Common myeloid progenitor, CD34-positive (primary cell): ENCODE measurements at places on chromosomes 11 and 22.

GRCh38 chr11:102926961-102927623 is 28.4 kb downstream of the MMP13 start:
- DNase-seq = no peak
- no peak overlapping the region for H3K4me3 ChIP-seq
- H3K27me3 ChIP-seq = no peaks in the 10 kb centered on the region
- H3K27ac ChIP-seq = no peak overlapping the region

GRCh38 chr11:108929241-108929640 is 264.4 kb downstream of the DDX10 start:
- no peak for DNase-seq
- no peak overlapping the region for H3K4me3 ChIP-seq
- H3K36me3 ChIP-seq = no peaks in the 10 kb centered on the region
- no peak overlapping the region for H3K27ac ChIP-seq
- no peaks in the 10 kb centered on the region for H3K4me1 ChIP-seq

DNA sequence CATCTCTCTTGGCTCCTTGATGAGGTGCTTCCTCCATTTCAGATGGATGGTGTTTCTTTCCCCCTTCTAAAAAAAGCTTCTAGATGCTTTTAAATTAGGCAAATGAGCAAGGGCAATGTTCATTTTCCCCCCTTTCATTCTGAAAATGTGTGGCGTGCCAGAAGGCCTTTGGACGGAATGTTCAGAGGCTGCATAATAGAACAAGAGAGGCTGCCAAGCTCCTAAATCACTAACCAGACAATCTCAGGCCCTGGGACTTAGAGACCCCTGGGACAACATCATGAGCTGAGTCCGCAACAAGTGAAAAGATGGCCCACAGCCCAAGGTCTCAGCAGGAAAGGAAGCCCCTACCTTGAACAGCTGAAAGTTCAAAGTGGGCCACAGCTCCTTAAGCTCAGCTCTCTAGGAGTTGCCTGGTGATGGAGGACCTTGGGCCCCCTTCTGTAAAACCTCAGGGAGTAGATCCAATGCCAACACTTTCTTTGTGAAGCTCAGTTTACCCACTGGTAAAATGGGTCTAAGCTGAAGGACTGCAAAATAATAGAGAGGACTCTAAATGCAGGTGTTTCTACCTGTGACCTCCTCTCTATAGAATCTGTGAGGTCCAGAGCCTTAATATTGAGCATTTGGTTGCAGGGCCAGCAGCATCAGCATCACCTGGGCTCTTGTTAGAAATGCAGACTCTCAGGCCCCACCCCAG is 144.0 kb downstream of the FBXO7 start:
- no peaks in the 10 kb centered on the region for H3K36me3 ChIP-seq
- no peak for DNase-seq
- no peak overlapping the region for H3K4me3 ChIP-seq
- no peaks in the 10 kb centered on the region for H3K27me3 ChIP-seq

DNA sequence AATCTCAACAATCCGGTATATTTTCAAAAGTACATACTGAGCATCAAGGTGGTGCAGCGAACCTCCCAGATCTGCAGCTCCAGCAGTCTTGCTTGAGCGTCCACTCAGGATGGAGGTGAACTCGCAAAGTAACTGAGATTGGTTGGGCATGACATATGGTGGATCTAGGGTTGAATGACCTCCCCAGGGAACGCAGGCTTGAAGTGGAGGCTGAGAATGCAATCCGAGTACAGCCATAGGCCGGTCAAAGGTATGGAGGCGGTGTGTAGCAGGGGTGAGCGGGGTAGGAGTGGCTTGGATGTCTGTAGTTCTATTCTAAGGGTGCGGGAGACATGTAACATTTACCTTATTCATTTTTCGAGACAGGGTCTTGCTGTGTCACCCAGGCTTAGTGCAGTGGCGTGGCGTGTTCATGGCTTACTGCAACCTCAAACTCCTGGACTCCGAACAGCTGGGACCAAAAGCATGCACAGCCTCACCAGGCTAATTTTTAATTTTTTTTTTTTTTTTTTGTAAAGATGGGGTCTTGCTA is 631 bp upstream of the C22orf39 start:
- H3K27me3 ChIP-seq = no peaks in the 10 kb centered on the region
- H3K4me1 ChIP-seq = peaks cover 17% of the 10 kb centered on the region
- H3K36me3 ChIP-seq = peaks cover 3% of the 10 kb centered on the region

GRCh38 chr11:3353066-3353465 is 25.9 kb downstream of the ZNF195 start:
- H3K4me1 ChIP-seq = no peaks in the 10 kb centered on the region
- H3K4me3 ChIP-seq = no peak overlapping the region
- DNase-seq = no peak
- H3K36me3 ChIP-seq = peaks cover 10% of the 10 kb centered on the region
- no peak overlapping the region for H3K27ac ChIP-seq

DNA sequence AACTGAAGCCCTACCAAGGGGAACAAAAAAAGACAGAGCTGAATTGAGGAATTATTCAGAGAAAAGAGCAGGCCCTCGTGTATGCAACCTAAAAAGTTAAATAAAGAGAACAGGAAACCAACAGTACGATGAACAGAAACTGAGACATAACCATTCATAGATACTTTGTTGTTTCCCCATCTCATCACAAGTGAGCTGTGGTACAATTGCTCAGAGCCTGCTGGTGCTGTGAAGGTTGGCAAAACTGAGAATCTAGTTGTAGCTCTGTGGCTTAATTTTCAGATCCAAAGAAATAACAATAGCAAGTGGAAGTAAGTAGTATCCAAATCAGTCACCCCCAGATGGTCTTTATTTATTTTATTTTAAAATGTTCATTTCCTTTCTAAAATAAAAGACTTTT is 37.7 kb upstream of the BLID start:
- peaks cover 3% of the 10 kb centered on the region for H3K4me1 ChIP-seq
- H3K4me3 ChIP-seq = no peak overlapping the region
- no peak for DNase-seq
- no peaks in the 10 kb centered on the region for H3K36me3 ChIP-seq
- no peaks in the 10 kb centered on the region for H3K27me3 ChIP-seq
- no peak overlapping the region for H3K27ac ChIP-seq

DNA sequence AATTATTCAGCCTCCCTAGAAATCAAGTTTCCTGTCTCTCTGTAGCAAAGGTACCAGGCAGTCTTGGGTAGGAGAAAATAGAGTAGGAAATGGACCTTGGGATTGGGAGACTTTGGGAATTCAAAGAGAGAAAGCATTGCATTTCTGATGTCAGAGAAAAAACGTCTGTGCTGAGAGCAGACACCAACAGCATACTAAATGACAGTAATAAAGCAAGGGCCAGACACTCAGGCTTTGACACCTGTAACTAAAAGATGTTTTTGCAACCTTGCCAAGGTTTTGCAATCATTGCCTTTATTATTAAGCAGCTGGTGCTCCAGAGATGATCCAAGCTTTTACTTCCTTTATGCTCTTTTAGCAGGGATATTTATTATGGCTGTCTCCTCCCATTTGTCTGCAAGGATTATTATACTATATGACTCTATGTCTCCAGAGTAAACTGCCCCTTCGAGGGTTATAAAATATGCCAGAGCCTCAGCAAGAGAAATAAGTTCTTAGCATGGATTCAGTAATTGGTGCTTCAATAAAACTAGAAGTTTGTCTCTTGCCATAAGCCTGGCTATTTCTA is 85.2 kb upstream of the GRAMD1B start:
- H3K4me3 ChIP-seq = no peak overlapping the region
- no peak for DNase-seq
- no peaks in the 10 kb centered on the region for H3K4me1 ChIP-seq
- no peaks in the 10 kb centered on the region for H3K36me3 ChIP-seq

GRCh38 chr11:105612771-105613170 is 2.9 kb downstream of the GRIA4 start:
- H3K36me3 ChIP-seq = no peaks in the 10 kb centered on the region
- peaks cover 42% of the 10 kb centered on the region for H3K27me3 ChIP-seq
- H3K27ac ChIP-seq = no peak overlapping the region
- peaks cover 21% of the 10 kb centered on the region for H3K4me1 ChIP-seq

GRCh38 chr11:85672105-85672902 is 7.4 kb upstream of the CREBZF start:
- H3K4me1 ChIP-seq = no peaks in the 10 kb centered on the region
- no peak overlapping the region for H3K4me3 ChIP-seq
- no peaks in the 10 kb centered on the region for H3K36me3 ChIP-seq
- H3K27ac ChIP-seq = no peak overlapping the region
- DNase-seq = no peak
- no peaks in the 10 kb centered on the region for H3K27me3 ChIP-seq

DNA sequence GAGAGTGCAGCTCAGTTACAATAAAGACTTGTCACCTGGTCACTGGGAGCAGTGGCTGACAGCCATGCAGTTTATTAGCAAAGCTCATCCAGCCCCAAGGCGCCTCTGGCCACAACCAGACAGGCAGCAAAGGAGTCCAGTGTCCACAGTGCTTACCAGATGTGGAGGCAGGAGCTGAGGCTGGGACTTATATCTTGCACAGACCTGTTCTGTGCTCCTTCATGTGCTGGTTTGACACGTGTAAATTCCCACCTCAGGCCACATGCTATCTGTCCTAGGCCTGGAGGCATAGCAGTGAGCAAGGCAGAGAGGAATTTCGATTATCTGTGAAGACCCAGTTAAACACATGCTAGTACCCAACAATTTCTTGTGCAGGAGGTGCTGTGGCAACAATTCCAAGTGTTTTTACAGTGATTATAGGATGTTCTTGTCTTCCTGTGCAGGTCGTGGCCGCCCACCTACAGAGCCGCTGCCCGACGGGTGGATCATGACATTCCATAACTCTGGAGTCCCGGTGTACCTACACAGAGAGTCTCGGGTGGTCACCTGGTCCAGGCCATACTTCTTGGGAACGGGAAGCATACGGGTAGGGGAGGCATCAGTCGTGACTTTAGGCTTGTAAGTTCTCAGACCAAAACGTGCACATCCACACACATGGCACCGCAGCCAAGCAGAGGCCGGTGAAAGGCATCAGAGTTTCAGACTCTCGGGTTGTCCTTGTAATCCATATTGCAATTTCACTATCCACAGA is 9.4 kb downstream of the DGCR8 start:
- H3K4me3 ChIP-seq = no peak overlapping the region
- peaks cover 62% of the 10 kb centered on the region for H3K36me3 ChIP-seq

DNA sequence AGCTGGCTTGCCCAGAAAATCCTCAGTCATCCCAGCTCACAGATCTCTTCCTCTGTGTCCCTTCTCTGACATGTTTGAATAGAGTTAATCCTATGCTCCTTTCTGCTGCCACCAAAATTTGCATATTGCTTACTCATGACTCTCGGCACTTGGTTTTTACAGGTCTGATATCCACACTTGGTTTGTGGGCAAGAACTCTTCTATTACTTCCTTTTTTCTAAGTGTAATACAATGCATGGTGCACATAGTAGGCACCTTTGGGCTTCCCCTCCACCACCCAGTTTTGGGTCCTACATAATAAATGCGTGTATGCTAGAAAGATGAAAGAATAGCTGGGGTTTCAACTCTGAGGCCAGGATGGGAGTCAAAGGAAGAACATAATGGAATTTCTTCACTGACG is 69.7 kb upstream of the GRK3 start:
- peaks cover 4% of the 10 kb centered on the region for H3K27me3 ChIP-seq
- peak; percentile 93 for DNase-seq
- H3K36me3 ChIP-seq = peaks cover 2% of the 10 kb centered on the region
- H3K4me1 ChIP-seq = peaks cover 30% of the 10 kb centered on the region
- no peak overlapping the region for H3K4me3 ChIP-seq

DNA sequence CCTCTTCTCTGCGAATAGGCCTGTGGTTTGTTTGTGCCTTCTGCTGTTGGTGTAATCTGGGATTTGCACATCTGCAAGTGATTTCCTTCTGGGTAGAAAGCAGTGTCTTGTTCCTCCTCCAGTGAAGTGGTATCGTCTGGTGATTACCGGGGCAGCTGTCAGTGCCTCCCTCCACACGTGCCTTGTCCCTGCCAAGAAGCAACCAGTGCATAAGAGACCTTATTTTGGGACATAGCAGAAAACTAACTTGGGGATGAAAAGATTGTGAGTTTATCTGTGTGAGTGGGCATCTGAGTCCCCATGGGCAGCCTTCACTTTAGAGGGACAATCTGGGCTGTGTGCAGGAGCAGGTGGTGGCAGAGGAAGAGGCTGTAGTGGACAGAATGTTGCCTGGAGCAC is 71.5 kb upstream of the SORL1-AS1 start:
- peak; percentile 87 for DNase-seq
- H3K36me3 ChIP-seq = peaks cover 2% of the 10 kb centered on the region
- no peak overlapping the region for H3K4me3 ChIP-seq
- H3K27me3 ChIP-seq = no peaks in the 10 kb centered on the region
- H3K4me1 ChIP-seq = peaks cover 4% of the 10 kb centered on the region
